D341Med (cell line): ENCODE measurements at places on chromosomes 3 and 15.

DNA sequence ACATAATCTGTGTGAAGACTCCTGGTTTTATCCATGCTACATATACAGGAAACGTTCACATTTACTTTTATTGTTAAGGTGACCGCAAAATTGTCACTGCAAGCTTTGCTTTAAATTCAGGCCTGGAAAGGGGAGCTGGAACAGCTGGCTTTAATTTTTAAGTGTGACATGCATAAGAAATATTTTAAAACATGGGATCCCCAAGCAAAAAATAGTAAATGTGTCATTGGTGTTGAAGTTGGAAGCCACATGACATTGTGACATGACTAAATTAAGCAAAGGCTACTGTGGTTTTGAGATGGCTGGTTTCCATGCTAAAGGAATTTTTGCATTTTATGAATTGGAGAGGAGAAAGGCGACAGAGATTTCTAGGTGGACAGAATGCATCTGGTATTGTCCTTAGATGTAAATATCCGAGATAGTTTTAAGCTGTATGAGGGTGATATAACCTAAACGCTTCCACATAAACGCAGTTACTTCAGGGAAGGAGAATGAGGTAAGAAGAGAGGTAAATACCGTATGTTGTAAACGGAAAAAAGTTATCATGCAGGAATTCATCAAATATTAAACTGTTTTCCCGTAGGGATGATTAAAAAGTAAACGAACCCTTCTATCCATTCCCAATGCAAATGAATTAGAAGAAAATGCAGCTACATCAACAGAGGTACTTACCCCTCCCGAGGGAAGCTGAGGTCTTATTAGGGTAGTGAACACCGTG is 927 bp upstream of the FYTTD1 start:
- DNase-seq, result no peak

- DNase-seq, result no peak
These were observed 65.9 kb upstream of the ACTC1 start for GRCh38 chr15:34861214-34861613.

GRCh38 chr15:25408428-25408827 is 30.4 kb downstream of the UBE3A start:
- no peak for DNase-seq

- DNase-seq, result no peak
These were observed 71.5 kb upstream of the FILIP1L start for GRCh38 chr3:100185847-100186246.

DNA sequence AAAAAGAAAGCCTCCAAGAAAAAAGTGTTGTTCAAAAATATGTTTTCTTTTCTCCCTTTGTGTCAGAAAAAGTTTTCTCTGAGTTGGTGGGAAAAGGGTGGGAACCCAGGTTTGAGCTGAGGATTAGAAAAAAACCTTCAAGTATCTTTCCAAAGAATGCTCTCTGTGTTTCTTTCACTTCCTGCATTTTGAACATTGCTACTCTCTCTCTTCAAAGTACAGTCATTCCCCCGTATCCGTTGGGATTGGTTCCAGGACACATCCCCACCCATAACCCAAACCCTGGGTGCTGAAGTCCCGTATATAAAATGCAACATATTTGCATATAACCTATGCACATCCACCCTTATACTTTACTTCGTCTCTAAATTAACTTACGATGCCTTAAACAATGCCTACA is 139.6 kb downstream of the TMCO5A start:
- no peak for DNase-seq

- DNase-seq, result no peak
These were observed 503.2 kb downstream of the MFSD1 start for GRCh38 chr3:159305017-159305416.

DNA sequence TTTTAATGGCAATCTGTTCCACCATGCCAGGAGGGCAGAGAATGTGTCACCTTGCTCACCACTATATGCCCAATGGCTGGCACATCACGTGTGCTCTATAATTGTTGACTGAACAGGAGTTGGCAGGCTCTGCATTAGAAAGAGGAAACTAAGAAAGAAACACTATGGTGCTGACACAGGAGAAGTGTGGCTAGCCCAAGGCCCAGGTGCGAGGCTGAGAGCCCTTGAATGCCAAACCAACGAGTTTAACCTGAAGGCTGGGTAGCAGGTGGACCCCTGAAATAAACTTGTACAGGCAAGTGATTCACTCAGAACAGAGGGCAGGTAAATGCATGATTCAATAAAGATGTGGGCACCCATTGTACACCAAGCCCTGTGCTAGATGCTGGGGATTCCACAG is 2.4 kb downstream of the CHCHD4 start:
- DNase-seq, result no peak

GRCh38 chr15:68990231-68990991 is 24.1 kb upstream of the NOX5 start:
- no peak for DNase-seq

DNA sequence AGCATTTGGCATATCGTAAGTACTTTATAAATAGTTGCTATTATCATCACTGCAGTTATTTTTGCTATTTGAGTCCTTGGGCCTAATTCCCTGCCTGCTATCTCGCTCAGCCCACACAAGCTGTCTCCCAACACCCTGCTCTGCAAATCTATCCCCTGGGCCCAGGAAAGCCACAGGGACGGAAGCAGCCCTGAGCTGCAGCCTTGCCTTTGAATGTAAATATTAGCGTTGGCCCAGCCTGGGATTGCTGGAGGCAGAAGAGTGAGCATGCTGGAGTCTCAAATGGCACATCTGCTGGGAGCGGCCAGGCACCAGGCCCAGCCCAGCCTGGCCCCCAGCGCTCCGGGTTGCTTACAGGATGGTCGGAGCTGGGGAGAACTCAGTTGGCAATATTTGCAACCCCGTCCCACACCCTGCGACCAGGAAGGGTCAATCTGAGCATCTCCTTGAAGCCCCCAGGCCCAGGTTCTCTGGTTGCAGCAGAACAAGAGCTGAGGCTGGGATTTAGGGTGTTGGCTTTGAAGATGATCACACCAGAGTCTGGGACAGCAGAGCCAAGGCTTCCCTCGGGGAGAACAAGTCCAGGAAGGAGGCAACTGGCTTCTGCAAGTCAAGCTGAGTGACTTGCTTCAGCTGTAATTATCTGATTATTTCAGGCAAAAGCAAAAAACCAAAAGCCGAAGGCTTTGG is 529.6 kb downstream of the SHQ1 start:
- no peak for DNase-seq

DNA sequence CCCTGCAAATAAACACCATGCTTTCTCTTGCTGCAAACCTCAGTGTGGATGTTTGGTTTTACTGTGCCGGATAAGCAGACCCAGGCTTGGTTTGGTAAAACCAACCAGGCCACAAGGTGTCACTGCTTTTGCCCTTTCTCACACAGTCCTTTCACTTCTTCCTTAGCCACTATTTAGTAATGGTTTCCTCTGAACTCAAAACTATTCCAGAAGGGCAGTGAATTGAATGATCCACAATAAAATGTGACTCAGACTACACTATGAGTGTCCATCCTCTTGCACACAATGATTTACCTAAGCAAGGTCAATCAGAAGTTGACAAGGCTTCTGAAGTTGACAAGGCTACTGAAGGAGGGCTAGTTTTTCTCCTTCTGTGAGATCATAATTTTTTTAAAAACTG is 552.4 kb upstream of the CCDC54 start:
- no peak for DNase-seq

DNA sequence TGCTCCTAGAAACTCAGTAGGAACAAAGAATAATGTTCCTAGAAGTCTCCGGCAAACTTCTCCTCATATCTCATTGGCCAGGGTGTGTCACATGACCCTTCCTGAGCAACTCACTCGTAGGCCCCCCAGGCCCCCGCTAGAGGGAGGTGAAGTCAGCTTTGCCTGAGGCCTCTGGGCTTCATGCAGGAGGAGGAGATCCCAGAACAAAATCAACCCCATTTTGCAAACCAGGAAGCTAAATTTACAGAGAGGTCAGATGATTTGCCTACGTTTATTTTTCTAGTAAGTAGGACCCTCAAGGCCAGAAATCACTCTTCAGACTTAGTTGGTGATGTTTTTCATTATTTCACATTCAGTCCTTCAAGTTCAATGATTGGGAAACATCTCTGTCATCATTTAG is 99.1 kb downstream of the SSR3 start:
- DNase-seq, result no peak

GRCh38 chr15:58726867-58727266 is 22.6 kb downstream of the ADAM10 start:
- no peak for DNase-seq

DNA sequence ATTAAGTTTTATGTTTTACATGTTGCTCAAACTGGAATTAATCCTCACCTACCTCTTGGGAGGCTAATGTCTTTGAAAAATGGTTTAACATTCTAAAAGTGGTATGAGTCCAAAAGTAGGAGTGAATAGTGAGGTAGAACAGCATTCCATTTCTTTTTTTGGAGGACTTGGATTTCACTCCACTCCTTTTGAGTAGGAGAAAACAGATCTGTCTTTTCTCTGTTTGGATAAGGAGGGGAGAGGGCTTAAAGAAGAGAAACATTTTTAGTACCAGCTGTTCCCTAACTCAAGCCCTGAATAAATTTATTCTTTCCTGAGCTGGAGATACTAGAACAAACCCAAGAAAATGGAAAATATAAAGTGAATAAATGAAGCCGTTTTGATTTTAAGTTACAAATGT is 687.9 kb downstream of the MECOM start:
- no peak for DNase-seq

DNA sequence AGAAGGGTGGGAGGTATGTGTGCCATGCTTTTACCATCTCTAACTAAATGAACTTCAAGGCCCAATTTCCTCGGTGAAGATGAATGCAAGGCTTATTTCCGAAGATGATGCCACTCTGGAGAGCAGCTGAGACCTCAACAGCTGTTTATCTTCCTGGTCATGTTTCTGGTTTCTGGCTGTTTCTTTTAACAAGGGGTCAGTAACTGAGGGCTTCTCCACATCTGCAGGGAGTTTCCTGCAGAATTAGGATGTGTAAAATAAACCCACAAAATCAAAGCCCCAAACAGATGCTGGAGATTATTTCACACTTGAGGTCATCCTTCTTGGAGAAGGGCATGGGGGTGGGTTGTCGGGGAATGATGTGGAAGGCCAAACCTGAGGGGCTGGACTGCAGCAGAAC is 220.3 kb downstream of the THSD4 start:
- no peak for DNase-seq

- no peak for DNase-seq
These were observed 57.6 kb downstream of the SSR3 start for GRCh38 chr3:156497326-156497725.

DNA sequence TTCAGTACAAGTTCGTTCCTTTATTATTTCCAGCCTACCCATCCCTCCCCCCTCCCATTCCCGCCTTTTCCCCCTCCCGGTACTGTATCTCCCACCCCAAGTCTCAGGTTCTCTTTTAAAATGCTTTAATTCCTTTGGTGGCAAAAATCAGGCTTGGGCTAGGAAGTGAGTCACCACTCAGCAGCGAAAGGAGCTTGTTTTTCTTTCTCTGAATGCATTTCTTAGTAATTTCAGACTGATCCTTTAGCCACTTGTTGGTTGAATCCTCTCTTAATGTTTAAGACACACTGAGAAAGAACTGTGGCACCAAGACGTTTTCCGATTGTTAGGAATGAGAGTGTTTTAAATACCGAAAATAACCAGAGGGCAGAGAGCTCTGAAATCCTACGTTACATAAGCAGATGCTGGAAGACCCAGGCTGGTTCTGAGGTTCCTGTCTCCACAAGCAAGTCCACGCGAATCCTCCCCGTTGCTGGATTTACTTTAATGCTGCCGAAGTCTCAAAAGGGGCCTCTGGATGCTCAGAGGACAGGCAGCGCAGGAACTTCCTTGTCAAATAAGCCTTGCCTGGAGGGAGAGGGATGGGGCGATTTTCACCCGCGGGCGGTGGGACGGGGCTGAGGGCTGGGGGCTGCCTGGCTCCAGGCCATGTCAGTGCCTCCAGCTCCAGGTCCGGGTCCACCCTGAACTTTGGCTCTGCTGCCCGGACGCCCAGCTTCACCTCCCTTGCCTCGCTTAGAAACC is 854 bp upstream of the COL8A1 start:
- DNase-seq, result no peak

DNA sequence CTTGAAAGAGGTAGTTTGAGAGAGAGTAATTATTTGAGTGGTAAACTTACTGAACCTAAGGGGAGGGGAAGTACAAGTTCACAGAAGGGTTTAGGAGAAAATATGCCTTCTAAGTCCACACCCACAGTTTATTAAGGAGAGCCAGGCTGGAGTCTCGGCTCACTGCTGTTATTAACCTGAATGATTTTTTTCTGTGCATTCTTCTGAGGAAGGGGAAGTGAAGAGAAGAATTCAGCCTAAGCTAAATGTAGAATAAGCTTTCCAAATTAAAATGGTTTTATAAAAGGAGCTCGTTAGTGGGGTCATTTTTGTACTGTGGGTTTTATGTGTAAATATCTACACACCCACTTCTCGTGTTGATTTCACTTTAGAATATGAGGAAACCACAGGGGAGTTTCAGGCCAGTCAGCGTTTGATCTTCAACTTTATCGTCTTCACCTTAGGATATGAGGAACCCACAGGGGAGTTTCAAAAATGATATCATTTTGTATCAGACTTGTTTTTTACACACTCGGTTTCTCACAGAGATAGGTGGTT is 1.5 kb downstream of the WHAMM start:
- no peak for DNase-seq

GRCh38 chr3:27729325-27729724 is 7.2 kb upstream of the EOMES start:
- DNase-seq, result no peak

DNA sequence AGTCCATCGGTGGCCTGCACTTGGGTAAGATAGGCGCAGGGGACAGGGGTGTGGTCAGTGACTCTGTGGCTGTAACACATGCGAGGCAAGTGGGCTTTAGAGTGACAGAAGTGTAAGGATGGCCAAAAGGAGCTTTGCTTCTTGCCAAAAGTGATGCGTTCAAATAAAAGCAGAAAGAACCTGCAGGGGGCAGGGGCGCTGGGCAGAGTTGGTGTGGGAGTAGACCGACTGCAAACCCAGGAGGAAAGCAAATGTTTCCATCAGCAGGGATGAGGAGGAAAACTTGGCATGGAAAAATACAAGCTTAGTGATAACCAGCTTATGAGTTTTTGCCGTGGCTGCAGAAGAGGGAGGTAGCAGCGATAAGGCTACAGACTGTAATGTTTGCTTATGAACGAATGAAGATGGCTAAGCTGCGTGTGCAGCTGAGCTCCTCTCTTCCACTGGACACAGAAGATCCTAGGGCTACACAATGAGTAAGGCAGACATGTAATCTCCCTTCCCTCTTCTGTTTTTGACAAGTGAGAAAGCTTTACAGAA is 149.4 kb downstream of the WNT5A start:
- no peak for DNase-seq
